ENCODE measurements at places on chromosomes 2 and 18. TPM values are rescaled to one million over a fixed set of nuclear protein-coding genes. Genes with fewer than 3 reads are reported as not detected.

The GNLY gene
- 2.6 TPM for total RNA-seq

The ZAP70 gene
- total RNA-seq, result 4.9 TPM

The KYNU gene
- 11.7 TPM for total RNA-seq

The CSRNP3 gene
- total RNA-seq, result 2.0 TPM

The FAM237A gene
- total RNA-seq, result not detected

The PRSS56 gene
- total RNA-seq, result not detected

The SNORC gene
- total RNA-seq, result 0.32 TPM

The DPP4 gene
- total RNA-seq, result 7.5 TPM

The HAAO gene
- 5.9 TPM for total RNA-seq

The AKAIN1 gene
- not detected for total RNA-seq

The KCNK3 gene
- total RNA-seq, result 0.59 TPM

All from breast epithelium (tissue), 4 donors.